ENCODE measurements at places on chromosomes 6 and 20.

DNA sequence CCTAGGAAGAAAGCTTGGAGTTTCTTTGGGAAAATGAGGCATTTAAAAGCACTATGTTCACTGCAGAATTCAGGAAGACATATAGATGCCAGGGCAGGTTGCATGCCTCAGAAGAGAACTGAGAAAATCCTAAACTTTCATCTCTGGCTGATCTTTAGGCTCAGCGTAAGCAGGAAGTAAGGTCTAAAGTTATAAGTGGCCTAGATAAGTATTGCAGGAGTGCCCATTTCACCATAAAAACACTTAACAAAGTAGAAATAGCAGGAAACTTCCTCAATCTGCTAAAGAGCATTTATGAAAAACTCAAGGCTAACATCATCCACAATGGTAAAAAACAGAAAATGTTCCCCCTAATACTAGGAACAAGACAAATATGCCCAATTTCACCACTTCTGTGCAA lies 320.3 kb downstream of the BMP2 start:
- DNase-seq = no peak

GRCh38 chr6:35906499-35906846 lies 14.4 kb downstream of the SRPK1 start:
- no peak for DNase-seq

DNA sequence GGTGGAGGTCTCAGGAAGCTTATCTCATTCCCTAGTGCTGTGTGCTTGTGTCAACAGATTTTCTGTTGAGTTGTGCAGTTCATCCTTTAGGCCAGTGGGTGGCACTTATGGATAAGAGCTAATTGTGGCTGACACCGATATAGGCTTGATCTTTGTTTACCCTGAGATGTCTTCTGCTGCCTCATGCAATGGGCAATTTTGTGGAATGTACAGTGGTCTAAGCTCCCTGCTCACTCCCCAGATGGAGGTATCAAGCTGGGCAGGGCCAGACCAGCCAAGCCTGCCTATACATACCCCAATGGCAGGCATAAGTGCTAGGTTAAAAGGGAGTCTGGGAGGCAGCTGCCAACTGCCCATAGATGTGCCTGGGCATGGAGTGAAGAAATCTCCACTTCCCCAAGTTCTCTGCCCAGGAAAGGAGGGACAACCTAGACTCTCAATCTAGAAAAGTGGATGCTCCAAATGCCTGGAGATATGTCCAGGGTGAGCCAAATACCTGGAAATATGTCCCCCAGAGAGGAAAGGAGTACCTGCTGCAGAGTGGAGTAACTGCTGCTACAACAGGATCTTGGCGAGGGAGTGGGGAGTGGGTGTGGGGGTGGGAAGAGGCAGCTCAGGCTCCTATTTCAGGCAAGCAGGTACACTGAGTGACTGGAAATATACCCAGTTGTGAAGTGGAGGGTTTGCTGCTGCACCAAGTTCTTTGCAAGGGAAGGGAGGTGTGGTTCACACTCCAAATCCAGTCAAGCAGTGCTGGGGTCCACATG lies 53.2 kb upstream of the ARG1 start:
- no peak for DNase-seq

DNA sequence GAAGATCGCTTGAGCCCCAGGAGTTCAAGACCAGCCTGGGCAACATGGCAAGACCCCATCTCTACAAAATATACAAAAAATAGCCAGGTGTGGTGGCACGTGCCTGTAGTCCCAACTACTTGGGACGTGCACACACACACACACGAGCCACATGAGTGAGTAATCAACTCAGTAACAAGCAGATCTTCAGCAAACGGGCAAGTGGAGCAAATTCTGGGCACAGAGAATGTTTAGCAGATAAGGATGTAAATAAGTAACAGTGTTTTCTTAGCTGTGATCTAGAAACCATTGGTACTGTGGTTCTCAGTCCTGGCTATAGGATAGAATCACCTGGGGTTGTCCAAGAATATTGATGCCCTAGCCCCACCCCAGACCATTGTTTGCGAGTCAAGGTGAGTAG lies 6.1 kb downstream of the PAQR8 start:
- DNase-seq = no peak

Measured in hippocampal formation (tissue), 2 donors.